ENCODE measurements at places on chromosomes 12 and 14. TPM values are rescaled to one million over a fixed set of nuclear protein-coding genes. Genes with fewer than 3 reads are reported as not detected.

DNA sequence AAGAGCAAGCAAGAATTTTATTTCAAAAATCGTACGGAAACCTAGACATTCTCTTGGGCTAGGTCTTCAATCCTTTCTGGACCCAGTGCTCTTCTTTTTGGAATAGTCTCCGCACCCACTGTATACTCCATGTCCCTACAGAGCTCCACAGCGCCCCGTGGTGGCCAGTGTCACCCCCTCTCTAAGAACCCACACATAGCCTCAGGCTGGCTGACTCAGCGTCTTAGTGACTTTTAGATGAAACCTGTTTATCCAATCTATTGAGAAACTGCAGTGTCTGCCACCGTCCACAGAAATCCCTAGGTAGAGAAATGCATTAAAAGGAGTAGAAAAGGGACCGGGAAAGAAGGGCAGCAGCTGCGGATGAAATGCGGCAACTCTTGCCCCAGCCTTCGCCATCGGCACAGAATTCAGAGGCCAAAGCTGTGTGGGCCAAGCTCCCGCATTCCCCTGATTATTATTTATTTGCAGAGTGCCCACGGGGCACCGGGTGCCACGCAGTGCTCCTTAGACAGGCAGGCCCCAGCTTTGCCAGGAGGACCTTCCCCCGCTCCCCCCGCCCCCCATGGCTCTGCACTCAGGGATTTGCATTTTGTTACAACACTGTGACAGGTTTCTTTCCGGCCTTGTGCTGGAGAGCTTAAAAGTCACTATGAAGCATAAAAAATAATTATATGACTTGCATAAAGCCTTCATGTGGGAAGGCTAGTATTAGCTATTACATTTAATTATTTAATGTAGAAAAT, 170.1 kb upstream of the FKBP4 start:
- DNase-seq = peak; percentile 40

GRCh38 chr14:64824471-64824870, 55.2 kb downstream of the SPTB start:
- DNase-seq = no peak

- peak; percentile 17 for DNase-seq
Observed at GRCh38 chr12:109582636-109583035, 9.0 kb downstream of the MVK start.

GRCh38 chr14:64764641-64765520, 60.7 kb downstream of the PLEKHG3 start:
- peak; percentile 69 for DNase-seq

DNA sequence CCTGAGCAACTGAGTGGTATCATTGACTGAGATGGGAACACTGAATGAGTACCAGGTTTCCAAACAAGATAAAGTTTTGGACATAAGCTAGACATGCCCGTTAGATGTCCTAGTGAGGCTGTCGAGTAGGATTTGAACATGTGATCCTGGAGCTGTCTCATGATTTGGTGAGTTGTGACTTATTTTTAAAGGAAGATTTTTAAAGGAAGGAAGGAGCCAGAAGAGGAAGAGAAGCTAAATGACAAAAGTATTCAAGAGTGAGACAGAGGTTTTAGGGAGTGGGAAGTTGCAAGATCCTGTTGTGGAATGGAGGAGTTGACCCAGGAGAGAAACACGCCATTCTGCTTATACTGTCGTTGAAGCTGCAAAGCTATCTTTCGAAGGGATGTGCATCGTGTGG, 82.1 kb downstream of the SAMD4A start:
- no peak for DNase-seq

- DNase-seq = no peak
Observed at GRCh38 chr12:110635055-110635454, 21.1 kb downstream of the TCTN1 start.

GRCh38 chr12:109951136-109951535, 45.0 kb downstream of the GIT2 start:
- DNase-seq = peak; percentile 81

- no peak for DNase-seq
Observed at GRCh38 chr12:125249932-125250331, 184.7 kb downstream of the AACS start.

- DNase-seq = no peak
Observed at GRCh38 chr14:83044001-83044400, 1510.3 kb upstream of the SEL1L start.

Gene MIP
- total RNA-seq = not detected

Gene SLC8A3
- total RNA-seq = 0.03 TPM

Gene OAS3
- total RNA-seq = 14.8 TPM
